ENCODE measurements at places on chromosomes 5 and 9. TPM values are rescaled to one million over a fixed set of nuclear protein-coding genes. Genes with fewer than 3 reads are reported as not detected.
A peak's percentile ranks its signal among the peaks of the same experiment; 100 is the strongest.

SPINK4 gene
- not detected for total RNA-seq

CD74 gene
- 767 TPM for total RNA-seq

CDKN2B-AS1 gene
- total RNA-seq = 2.0 TPM

PALM2AKAP2 gene
- total RNA-seq = not detected

C9orf43 gene
- total RNA-seq = 1.1 TPM

SPINK13 gene
- not detected for total RNA-seq

RMRP gene
- total RNA-seq = 4,437 TPM

DAPK1 gene
- 8.5 TPM for total RNA-seq

DNA sequence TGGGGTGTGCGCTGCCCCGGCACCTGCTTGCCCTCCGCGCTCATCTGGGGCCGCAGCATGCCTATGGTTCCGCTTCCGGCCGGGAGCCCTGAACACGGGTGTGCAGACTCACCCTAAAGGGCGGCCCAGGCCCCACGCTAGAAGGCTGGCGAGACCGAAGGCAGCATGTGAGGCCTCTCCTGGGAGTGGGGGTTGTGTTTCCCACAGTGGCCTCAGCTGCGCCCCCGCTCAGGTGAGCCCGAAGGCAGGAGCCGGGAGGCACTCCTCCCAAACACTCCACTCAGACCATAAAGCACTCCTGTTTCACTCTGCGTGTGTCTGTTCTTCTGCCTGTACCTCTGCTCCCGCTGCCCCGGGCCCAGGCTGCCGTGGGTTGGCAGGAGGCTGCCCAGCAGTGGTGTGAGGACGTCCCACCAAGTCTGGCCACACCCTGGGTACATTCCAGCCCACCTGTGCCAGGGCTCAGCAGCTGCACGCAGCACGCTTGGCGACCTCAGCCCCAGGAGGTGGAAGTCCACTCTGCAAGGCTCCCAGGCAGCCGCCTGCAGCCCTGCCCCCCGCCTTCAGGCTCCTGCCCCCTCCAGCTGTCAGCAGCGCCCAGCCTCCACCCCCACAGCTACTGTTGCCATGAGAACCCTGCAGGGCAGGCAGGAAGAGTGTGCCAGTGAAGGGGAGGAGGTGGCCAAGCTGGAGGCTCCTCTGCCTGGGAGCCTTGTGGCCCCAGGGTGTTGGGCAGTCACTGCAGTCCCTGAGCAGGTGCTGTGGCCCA, 1.2 kb upstream of the AJM1 start:
- H3K27me3 ChIP-seq = no peaks in the 10 kb centered on the region
- DNase-seq = no peak
- no peak overlapping the region for H3K27ac ChIP-seq
- H3K36me3 ChIP-seq = no peaks in the 10 kb centered on the region
- no peak overlapping the region for H3K4me3 ChIP-seq

- no peaks in the 10 kb centered on the region for H3K4me1 ChIP-seq
- peaks cover 5% of the 10 kb centered on the region for H3K36me3 ChIP-seq
- H3K27me3 ChIP-seq = no peaks in the 10 kb centered on the region
- no peak overlapping the region for H3K27ac ChIP-seq
- H3K4me3 ChIP-seq = no peak overlapping the region
Observed at GRCh38 chr5:27830546-27830945, 792.2 kb upstream of the CDH9 start.

DNA sequence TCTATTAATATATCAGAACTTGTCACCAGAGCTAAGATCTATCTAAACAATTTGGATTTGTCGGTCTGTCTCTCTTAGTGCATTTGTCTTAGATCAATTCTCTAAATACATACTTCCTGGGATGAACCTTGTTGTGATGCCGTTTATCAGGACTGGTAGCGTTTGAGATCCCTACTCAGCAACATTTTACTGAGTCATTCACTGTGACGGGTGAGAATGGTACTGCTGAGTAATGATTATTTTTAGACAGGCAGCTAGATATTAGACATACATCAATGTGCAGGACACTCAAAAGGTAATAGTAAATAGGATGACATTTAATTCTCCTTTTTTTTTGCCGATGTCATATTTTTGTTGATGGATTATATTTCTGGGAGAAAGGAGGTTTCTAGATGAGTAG, 209.0 kb downstream of the CSNK1G3 start:
- DNase-seq = no peak
- no peaks in the 10 kb centered on the region for H3K4me1 ChIP-seq
- no peak overlapping the region for H3K4me3 ChIP-seq
- no peaks in the 10 kb centered on the region for H3K36me3 ChIP-seq
- H3K27ac ChIP-seq = no peak overlapping the region

GRCh38 chr9:21993893-21994555, at the start of gene CDKN2A:
TSS of gene CDKN2A (minus strand) at chr9:21994392.
- no peaks in the 10 kb centered on the region for H3K36me3 ChIP-seq
- H3K4me3 ChIP-seq = peak within 1 kb of the TSS; percentile 92
- H3K4me1 ChIP-seq = peaks cover 16% of the 10 kb centered on the region
- H3K27me3 ChIP-seq = peaks cover 14% of the 10 kb centered on the region

DNA sequence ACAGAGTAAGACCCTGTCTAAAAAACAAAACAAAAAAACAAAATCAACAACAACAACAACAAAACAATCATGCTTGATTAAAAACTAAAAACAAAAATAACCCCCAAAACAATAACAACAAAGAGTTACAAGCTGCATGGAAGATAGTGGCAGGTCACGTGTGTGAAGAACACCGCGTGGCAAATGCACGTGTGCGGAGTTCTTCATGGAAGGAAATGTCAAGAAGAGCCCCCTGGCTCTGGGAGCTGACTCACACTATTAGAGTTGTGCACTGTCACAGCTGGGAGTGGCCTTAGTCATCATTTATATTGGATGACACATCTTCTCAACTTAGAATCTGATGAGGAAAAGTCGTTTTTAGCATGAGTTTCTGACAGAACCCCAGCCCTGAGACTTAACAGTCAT, 110.5 kb downstream of the JMY start:
- H3K27me3 ChIP-seq = peaks cover 2% of the 10 kb centered on the region
- H3K27ac ChIP-seq = no peak overlapping the region
- no peaks in the 10 kb centered on the region for H3K36me3 ChIP-seq

DNA sequence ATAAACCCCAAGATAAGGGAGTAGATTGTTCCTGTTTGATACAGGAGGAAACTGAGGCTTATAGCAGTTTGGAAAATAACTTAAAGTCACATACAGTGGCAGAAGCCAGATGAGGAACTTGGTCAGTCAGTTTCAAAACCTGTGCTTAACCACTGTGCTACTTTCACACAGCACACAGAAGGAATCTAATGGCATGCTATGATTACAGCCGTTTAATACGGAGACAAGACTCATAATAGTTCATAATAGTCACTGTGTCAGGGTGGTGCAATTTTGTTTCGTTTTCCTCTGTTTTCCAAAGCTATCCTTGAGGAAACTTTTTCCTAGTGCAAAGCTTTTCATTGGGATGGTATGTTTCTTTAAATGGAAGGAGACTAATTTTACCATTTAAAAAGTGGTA, 112.3 kb downstream of the GCNT1 start:
- peaks cover 6% of the 10 kb centered on the region for H3K36me3 ChIP-seq
- DNase-seq = no peak
- H3K27me3 ChIP-seq = no peaks in the 10 kb centered on the region
- H3K27ac ChIP-seq = peak overlapping the region; percentile 17
- peak overlapping the region; percentile 64 for H3K4me3 ChIP-seq
- peaks cover 49% of the 10 kb centered on the region for H3K4me1 ChIP-seq

DNA sequence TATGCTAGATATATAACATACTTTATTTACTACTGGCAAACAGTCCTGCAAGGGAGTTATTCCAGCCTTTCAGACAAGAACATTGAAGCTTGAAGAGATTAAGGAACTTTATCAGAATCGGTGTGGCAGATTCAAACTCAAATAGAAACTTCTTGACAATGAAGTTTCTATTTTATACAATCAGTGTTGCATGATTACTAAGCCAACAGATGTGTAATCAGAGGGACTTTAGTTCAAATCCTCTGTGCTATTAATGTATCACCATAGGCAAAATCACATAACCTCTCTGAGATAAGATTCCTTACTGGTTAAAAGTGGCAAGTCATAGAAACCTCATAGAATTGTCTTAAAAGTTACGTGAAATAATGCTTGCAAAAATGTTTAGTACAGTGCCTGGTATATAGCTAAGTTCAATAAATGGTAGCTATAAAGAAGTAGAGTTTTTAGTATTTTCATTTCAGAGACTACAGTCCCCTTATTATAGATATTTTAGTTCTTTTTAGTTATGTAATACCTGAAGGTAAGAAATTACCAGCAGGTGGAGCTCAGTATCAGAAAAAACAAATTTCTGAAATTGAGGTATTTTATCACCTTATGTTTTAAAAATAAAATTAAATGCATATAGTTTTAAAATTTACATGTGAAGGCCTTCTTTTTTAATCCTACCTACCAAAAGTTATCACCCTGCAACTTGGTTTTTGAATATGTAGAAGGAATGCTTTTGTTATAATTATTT, 172.1 kb downstream of the FER start:
- no peaks in the 10 kb centered on the region for H3K27me3 ChIP-seq
- H3K36me3 ChIP-seq = no peaks in the 10 kb centered on the region
- no peak overlapping the region for H3K27ac ChIP-seq
- no peak overlapping the region for H3K4me3 ChIP-seq
- no peak for DNase-seq
- H3K4me1 ChIP-seq = peaks cover 3% of the 10 kb centered on the region

DNA sequence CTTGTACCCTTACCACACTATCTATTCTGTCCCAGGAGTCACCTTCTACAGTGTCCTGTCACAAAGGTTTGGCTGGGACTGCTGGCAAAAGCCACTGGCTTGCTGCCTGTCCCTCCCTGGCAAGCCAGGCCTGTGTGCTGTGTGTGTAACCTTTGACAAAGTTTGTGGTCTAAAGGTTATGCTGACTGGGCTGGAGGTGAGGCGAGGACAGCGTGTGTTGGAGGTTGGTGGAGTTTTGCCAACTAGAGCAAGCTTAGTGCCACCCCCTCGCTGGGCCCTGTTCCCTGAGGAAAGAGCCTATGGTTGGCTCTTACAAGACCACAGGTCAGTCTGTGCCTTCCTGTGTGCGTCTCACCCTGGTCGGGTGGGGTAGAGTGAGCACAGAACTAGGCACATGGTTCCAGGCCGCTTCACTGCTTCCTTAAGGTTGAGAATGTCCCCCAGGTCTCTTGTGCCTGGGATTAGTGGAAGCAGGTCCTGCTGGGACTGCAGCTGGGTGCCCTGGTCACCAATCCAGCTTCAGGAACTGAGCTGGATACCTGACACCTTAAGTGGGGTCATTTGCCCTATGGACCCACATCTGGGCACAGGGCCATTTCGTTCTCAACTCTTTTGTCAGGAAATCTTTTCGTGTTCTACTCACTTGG, 152.2 kb downstream of the GADD45G start:
- no peak overlapping the region for H3K4me3 ChIP-seq
- H3K27me3 ChIP-seq = peaks cover 5% of the 10 kb centered on the region
- peaks cover 4% of the 10 kb centered on the region for H3K4me1 ChIP-seq
- no peaks in the 10 kb centered on the region for H3K36me3 ChIP-seq

DNA sequence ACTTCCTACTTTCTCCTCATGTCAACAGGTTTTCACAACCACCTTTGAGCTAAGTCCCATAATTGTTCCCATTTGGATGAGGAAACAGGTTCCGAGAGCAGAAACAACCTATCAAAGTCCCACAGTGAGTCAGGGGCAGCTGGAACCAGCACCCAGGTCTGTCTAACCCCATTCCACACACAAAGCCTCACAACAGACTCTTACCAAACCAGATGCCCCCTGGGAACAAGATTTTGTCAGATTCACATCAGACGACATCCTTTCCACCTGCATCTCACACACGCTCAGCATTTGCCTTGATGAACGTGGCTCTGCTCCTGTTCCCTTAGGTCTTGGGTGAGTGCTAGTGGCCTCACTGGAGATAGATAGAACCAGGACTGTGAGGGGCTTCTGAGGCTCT, 17.0 kb downstream of the SWI5 start:
- no peak for DNase-seq
- H3K4me1 ChIP-seq = peaks cover 3% of the 10 kb centered on the region
- no peaks in the 10 kb centered on the region for H3K27me3 ChIP-seq
- no peak overlapping the region for H3K27ac ChIP-seq
- H3K4me3 ChIP-seq = no peak overlapping the region
- no peaks in the 10 kb centered on the region for H3K36me3 ChIP-seq

GRCh38 chr5:71601222-71602026, 14.3 kb downstream of the MCCC2 start:
- peak overlapping the region; percentile 96 for H3K27ac ChIP-seq
- peak; percentile 85 for DNase-seq
- H3K27me3 ChIP-seq = no peaks in the 10 kb centered on the region
- peak overlapping the region; percentile 74 for H3K4me3 ChIP-seq

Measured in natural killer cell treated with Interleukin-12 subunit alpha and Interleukin-12 subunit beta and Interleukin-15 and Interleukin-18, amount 100 ng/mL, for 72 hours (primary cell).